ENCODE measurements at places on chromosomes 5 and 9.
A peak's percentile ranks its signal among the peaks of the same experiment; 100 is the strongest.

- peak; percentile 0 for DNase-seq
Measured at GRCh38 chr9:23492126-23493002, 333.7 kb downstream of the ELAVL2 start.

DNA sequence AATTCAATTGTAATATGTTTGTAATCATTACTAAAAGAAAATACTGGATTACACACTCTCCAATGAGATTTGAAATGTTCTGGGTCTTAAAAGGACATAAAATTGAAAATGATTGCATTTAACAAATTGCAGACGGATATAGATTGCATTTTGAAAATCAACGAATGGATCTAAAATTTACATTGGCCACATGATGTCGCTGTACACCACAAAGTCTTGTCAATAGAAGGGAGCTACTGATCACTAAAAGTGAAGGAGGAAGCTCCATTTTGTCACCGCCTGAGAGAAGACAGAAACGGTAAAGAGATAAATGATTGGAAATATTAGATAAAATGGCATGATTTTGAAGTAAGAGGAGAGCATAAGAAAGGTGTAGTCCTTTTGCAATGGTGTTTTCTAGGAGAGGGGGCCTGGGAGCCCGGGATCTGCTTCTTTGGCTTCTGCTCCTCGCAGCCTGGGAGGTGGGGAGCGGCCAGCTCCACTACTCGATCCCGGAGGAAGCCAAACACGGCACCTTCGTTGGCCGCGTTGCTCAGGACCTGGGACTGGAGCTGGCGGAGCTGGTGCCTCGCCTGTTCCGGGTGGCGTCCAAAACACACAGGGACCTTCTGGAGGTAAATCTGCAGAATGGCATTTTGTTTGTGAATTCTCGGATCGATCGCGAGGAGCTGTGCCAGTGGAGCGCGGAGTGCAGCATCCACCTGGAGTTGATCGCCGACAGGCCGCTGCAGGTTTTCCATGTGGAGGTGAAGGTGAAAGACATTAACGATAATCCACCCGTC is at the start of gene PCDHA1:
PCDHA1 (plus strand) TSS at position 236 of the 782 bp plus-strand sequence.
- no peak for DNase-seq

- no peak for DNase-seq
Measured at GRCh38 chr5:79731775-79732174, 42.1 kb downstream of the CMYA5 start.

DNA sequence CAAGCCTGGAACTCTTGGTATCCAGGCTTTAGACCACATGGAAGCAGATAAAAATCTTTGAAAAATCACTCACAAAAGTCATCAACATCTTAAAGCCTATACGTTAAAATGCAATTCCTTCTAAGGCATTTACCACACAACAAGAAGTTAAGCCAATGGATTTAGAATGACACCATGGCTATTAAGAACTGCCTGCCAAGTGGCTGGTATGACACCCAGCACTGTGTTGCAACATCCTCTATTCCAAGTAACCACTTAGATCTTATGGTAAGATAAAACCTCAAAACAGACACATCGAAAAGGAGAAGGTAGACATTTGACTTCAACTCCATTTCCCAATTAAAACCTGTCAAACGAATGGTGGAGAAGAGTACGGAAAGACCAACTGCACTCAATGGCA is 344.2 kb upstream of the SLC30A5 start:
- no peak for DNase-seq

Data from NCI-H187 (cell line).